EH (cell line): ENCODE measurements at places on chromosomes 5 and 9.
A peak's percentile ranks its signal among the peaks of the same experiment; 100 is the strongest.

DNA sequence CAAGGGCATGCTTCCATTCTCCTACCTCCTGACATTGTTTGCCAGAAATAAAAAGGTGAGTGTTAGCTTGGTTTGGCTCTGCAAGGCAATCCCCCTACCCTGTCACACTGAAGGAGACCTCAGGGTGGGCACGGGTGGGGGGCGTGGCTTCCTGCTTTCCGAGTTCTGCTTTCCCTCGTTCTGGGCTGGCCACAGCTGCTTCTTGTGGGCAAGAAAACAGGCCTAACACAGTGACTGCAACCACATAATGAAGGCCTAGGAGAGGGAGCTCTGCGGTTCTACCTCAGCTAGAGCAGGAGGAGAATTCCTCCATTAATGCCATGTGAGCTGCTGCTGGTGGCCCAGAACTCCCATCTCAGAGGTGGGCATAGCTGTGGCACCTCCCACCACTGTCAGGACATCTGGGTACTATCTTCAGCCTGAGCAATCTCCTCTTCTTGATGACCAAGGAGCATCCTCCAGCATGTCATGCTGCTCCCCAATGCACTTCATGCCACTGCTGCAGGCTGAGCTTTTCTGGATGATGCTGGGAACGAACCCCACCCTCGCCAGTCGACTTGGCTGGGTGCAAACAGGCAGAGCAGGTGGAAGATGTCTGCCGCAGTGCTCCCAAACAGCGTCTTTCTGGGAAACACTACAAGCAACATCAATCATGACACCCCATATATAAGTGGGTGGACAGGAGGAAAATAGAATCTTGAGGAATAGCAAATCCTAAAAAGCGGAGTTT, 139.5 kb upstream of the RAPGEF1 start:
- DNase-seq: no peak

DNA sequence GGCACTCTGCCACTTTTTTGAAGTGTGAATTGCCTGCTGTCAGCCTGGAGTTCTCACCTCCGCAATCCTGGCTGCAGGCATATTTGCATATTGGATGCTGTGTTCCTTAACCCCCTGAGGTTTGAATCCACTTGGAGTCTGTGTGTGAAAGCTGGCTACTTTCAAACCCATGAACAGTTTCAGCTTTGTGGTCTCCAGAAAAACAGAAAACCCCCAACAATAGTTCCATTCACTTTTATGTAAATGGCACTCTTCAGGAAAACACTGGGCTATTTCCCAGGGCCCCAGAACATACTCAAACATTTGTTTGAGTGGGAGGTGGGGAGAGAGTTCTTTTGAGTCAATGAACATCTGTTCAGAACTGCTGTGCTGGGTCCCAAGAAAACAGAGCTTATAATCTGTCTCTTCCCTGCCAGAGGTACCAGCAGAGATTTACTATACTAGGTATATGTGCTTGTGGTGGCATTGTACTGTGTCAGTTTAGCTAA, 5.0 kb downstream of the NUDT2 start:
- DNase-seq: no peak

- DNase-seq: no peak
Observed at GRCh38 chr5:56262279-56262678, 29.1 kb upstream of the ANKRD55 start.

DNA sequence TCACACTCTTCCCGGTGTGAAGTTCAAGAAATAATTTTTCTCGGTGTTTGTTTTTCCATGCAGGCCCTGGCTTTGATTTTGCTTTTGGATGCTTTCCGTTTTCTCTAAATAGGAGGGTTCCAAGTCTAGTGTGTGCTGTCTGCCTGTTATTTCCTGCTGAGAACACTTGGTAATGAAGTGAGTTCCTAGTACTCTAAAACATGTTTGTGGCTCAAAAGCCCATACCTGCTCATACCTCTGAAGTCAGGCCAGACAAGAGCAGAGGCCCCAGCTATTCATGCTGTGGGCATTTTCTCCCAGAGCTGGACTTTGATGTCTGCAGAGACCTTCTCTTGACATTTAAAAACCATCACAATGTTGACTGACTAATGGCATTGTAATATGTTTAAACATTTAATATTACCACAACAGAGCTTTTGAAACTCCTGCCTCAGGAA, 211.2 kb downstream of the GOLPH3 start:
- peak; percentile 15 for DNase-seq

DNA sequence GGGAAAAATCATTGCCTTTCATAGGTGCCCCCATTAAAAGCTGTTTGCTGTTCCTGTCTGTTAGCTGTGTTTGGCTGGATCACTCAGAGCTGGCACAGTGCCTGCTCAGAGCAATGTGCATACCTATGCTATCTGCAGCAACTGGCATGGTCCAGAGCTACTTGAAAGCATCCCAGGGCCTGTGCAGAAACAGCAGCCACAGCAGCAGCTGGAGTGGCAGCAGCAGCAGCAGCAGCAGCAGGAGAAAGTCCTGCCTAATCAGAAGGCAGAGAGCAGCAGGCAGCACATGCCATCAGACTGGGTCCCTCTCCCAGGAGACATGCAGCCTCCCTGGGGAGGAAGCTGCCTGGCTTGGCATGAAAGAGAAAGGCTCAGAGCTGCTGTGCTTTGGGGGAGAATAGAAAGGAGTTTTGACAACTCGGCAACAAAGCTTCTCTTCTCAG, 243.8 kb upstream of the WWC1 start:
- DNase-seq: no peak

- DNase-seq: no peak
Observed at GRCh38 chr9:15132091-15132490, 174.9 kb downstream of the TTC39B start.

- DNase-seq: no peak
Observed at GRCh38 chr9:23412458-23412857, 413.6 kb downstream of the ELAVL2 start.

GRCh38 chr5:91140657-91141056, 242.5 kb downstream of the ARRDC3 start:
- no peak for DNase-seq

- peak; percentile 76 for DNase-seq
Observed at GRCh38 chr9:20624201-20625002, 2.1 kb upstream of the MLLT3 start.

DNA sequence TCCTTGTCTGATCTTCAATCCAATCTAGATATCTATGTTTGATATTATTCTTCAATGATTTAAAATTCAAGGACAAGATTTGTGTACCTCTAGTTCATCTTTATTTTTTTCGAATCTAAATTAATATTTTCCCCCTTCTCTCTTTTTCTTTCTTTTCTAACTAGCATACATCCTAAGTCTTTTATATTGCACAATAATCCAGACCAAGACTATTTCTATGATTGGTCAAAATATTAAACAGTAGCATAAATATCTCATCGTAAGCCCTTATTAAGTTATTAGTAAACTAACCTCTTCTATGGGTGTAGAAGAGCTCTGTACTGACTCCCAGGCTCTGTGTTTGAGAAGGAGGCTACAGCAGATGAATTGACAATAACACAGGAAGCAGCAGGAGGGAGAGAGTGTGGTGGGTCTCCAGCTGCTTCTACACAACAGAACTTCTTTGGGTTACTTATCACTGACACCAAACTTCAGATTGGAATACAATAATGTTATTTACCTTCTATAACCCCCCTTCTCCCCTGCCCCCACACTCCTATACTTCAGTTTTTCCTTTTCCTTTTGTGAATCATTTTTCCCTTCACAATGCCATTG, 11.9 kb upstream of the PLCXD3 start:
- no peak for DNase-seq
